ENCODE measurements at places on chromosomes 11 and 22.

GRCh38 chr22:46674906-46675305 lies 54.7 kb downstream of the GRAMD4 start:
- peak; percentile 38 for DNase-seq

DNA sequence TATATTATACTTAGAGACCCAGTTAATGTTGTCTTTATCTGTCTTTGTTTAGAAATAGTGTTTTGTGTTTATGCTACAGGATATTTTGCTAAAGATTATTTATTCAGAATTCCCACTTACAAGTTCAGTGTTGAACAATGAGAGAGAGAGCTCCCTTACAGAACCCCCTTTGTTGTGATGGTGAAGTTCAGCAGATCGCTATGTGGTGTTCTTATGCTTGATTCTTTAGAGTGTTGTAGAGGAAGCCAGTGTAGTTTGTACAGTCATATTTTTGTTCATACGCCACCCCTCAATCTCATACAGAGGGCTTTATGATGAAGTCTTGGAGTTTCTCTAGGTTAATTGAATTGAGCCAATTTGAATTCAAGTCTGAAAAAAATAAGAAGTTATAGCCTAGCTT lies 150.2 kb downstream of the TMEM135 start:
- DNase-seq, result no peak

DNA sequence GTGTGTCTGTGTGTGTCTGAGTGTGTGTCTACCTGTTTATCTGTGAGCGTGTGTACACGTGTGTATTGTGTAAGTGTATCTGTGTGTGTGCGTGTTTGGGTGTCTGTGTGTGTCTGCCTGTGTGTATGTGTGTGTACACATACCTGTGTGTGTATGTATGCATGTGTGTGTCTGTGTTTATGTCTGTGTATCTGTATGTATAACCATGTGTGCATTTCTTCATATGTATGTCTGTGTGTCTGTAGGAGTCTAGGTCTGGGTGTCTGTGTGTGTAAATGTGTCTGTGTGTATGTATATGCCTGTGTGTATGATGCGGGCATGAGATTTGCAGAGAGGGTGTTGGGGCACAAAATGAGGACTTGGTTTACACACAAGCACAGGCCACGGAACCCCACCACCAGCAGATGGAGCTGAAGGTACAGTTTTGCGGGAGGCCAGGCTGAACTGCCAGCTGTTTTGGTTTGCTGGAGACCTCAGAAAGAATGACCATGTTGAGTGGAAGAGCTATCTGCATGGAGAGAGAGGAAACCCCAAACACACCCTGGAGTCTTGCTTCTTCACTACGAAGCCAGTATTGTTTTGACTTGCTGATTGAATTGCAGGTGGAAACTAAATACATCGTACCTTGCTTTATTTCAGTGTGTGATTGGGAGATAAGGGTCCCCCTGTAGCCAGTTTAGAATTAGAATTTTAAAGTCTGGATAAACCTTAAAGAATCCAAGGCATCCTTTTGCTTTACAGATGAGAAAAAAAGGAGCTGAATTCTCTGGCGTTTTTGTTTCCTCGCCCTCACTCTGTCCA lies 497.2 kb downstream of the NTM start:
- DNase-seq, result no peak

DNA sequence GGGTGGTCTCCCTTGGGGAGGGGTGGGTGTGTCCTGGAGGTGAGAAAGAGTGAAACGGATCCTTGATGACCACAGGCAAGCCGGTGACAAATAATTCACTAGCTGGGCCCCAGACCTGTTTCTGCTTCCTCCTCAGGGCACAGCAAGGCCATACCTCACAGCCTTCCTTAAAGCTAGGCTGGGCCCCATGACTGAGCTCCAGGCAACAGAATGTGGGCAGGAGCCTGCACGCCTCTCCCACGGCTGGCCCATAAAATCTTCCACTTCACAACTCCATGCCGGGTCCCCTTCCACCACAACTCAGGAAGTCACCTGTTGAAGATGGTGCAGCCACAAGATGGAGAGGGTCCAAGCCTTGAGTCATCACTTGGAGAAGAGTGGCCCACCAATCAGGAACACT lies 23.9 kb downstream of the SLC22A12 start:
- DNase-seq, result no peak

DNA sequence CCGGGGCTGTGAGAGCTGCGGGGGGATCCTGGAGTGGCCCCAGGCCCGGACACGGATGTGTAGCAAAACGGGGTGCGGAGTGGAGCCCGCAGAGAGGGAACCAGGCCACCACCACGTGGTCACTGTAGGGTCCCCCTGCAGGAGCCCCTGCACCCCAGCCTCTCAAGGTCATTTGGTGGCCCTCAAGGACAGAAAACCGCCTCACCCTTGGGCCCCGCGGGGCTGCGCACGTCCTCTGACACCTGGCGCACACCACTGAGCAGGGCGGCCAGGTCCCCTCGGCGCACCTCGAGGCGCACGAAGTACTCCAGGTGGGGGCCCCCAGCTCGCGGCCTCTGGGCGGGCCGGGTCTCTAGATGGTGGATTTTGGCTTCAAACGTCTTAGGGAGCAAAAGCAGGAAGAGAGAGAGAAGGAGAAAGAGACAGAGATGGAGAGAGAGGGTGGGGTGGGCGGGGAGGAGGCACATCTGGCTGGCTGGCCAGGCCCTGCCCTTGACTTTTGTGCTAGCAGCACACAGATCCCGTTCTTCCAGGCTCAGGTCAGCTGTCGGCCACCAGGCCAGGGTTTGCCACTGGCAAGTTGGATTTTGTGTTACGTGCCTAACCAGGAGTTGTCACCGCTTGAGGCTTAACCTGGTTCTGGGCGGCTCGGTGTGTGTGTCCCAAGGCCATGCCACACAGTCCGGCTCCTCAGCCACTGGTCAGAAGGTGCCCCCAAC lies 3.2 kb downstream of the TH start:
- DNase-seq, result no peak

- DNase-seq, result no peak
These were observed 3.1 kb downstream of the TRMU start for GRCh38 chr22:46338636-46339035.

DNA sequence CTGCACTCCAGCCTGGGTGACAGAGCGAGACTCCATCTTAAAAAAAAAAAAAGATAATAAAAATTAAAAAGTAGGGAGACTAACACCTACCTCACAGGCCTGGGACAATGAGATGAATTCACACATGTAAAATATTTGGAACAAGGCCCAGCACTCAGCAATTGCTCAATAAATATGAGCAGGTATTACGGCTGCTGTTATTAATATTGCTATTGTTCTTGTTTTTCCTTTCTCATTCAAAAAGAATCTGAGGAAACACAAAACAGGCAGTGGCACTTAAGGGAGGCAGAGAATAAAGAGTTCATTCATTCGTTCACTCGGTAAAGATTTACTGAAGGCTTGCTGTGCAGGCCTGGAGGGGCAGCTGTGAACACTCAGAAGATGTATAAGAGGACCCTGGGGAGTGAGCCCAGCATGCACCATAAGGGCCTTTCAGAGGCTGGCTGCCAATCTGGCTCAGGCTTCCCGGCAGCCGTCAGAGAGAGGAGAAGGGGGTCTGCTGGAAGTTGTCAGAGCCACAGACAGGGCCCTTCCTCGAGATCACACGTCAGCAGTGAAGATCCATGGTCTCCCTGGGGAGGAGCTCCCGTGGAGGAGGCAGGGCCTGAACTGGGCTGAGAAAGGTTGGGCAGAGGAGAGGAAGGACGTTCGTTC lies 51.6 kb upstream of the TCF20 start:
- no peak for DNase-seq

DNA sequence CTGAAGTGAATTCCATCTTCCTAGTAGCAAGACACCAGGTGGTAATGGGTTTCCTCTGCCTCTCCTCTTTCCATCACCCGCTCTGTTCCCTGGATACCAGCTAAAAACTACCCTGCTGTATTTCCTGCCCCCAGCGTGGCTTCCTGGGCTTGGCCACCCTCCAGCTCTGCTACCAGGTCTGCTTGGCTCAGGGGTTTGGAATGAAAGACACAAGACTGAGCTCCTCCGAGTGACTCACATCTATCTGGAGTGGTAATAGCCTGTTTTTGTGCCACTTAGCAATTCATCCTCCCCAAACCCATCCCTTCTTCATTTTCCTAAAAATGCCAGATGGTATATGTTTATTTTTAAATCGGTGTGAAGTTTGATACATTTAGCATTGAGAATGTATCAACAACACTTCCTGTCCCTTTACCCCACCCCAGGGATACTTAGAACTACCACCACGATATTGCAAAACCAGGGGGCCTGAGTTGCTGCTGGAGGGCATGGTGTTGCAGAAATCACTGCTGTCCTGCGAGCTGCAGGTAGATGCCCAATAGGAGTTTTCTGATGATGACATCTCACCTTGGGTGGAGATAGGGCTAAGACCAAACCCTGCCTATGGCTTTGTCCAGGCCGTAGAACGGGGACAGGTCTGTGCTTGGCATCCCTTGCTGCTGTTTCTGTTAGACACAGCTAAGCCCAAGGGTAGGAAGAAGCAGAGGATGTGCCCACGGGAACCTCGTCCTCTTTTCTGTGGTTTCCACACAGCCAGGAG lies 7.5 kb upstream of the MICAL3 start:
- no peak for DNase-seq
